GM06990 (cell line): ENCODE measurements at places on chromosomes 16 and 17.

DNA sequence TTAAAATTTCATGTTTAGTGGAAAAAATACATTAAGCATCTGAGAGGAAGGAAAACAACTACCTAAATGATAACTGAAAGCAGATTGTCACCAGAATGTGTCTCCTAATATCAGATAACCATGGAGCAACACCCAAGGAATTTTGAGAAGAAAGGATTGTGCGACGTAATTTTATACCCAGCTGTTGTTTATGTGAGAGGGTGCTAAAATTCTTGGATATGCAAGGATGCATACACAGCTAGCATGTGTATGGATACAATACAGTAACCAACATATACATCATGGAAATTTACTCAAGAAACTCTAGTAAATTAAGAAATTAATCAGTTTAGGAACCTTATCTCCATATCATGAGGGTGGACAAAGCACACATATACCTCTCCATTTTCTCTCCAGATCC is 290.9 kb downstream of the HS3ST3A1 start:
- DNase-seq = no peak

- DNase-seq = no peak
These were observed 13.4 kb downstream of the SNX20 start for GRCh38 chr16:50667497-50668367.

DNA sequence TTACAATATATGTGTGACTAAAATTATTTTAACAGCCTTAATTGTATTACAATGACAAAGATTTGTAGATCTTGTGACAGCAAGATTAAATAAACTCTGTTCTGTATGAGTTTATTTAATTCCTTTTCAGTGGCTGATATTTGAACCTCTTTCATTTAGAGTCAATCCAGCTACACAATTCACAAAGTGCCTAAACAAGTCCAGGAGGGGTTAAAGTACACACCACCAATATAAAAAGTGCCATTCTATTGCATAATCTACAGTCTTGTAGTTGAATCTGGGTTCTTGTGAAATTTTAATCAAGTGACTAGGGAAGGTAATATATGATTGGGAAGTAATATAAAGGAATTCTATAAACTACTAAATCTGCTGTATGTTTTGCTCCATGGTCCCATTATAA is 3.9 kb upstream of the NFAT5 start:
- DNase-seq = no peak

GRCh38 chr17:65799454-65799853 is 238.0 kb upstream of the AXIN2 start:
- DNase-seq = no peak

DNA sequence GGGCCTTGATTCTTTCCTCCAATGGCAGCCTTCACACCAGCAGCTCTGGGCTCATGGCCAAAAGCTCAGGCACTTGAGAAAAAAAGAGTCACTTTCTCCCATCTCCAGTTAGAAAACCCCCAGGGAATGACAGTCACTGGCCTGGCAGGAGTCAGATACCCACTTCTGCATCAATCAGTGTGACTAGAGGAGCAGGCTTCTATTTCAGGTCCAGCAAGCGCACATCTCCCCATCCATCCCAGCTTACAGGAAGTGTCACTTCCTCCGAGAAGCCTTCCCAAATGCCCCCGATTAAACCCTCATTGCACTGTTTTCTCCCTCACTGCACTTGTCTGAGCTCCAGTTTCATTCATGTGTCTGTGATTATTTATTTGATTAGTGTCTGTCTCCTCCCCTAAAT is 30.4 kb upstream of the CCL1 start:
- no peak for DNase-seq
